GM23248 (cell line): ENCODE measurements at places on chromosomes 6 and 20.

- DNase-seq: no peak
Measured at GRCh38 chr20:37911261-37911660, 8.3 kb downstream of the VSTM2L start.

- no peak for DNase-seq
Measured at GRCh38 chr6:108083349-108083748, 8.8 kb upstream of the OSTM1 start.

DNA sequence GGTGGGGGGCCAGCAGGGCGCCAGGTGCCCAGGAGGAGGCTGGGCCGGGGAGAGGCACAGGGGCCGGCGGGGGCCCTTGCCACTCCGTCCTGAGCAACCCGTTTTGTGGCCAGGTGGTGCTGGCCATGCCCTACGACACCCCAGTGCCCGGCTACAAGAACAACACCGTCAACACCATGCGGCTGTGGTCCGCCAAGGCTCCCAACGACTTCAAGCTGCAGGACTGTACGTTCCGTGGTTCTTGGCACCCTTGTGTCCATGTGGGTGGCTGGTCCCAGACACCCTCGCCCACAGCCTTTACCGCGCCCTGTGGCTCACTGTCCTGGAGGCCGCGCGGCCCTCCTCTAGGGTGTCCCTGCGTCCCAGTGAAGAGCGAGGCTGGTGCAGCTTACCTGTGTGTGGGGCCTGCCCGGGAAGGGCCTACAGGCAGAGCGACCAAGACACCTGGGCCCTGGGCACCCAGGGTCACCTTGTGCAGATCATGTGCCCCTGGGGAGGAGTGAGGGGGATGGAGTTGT is 28.7 kb downstream of the PYGB start:
- no peak for DNase-seq

GRCh38 chr20:13934992-13935894 is 55.2 kb downstream of the SEL1L2 start:
- no peak for DNase-seq

DNA sequence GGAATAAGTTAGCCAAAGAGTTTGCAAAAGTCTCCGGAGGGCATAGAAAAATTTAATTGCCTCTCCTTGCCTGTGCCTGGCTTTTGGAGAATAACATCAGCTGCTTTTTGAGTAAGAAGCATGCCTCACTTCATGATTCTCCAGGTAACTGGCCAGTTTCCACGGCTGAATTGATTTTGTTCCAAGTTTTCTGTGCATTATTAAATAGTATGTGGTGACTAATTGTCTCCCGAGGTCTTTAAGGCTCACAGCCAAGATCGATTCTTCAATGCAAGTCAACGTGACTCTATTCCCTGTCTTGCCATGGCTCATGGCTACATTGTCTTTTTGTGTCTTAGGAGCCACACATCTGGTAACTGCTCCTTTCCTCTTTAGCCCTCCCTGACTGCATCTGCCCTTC is 54.2 kb downstream of the CNR1 start:
- no peak for DNase-seq

DNA sequence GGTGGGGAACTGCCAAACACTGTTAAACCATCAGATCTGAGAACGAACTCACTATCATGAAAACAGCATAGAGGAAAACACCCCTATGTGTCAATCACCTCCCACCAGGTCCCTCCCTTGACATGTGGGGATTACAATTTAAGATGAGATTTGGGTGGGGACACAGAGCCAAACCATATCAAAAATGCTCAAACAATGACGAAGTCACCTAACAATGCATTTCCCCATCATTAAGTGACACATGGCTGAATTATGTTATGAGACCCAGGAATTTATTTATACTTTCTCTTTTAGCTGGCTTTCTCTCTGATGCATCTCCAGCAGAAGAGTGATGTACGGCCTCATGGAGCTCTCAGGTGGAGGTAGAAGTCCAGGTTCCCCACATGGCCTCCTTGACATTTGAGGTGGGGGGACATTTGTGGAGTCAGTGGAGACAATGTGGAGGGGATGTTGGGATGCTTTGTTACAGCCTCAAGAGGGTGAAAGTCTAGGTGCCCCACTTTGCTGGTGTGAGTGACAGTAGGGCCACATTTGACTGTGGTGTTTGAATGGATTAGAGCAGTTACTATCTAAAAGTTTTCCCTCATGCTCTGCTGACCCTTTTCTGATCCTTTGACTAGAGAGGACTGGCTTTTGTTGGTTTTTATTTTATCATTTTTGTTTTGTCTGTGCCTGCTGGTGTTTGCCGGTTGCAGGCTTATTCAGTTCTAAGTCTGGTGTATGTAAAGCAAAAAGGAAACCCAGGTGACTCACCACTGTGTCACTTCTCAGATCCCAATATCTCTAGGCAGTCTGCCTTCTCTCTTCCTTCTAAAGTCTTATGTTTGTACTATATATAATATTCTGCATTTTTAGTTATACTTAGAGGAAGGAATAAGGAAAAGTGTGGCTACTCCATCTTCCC is 18.5 kb upstream of the DCBLD1 start:
- DNase-seq: peak; percentile 85

DNA sequence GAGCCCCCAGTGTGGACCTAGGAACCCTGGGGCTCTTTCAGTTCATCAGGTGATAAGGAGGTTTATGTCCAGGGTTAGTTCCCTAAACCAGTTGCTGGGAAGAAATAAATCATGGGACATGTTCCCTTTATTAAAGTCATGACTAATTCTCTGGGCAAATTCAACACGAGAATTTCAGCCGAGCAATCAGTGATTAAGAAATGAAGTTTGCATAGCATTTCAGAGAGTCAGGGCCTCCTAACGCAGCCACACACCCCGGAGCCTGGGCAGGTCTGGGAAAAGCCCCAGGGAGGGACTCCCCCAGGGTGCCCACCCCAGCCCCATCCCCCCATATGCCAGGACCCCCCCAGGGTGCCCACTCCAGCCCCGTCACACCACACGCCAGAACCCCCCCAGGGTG is 20.1 kb downstream of the SLCO4A1 start:
- peak; percentile 94 for DNase-seq
